ENCODE measurements at places on chromosomes 12 and 14. TPM values are rescaled to one million over a fixed set of nuclear protein-coding genes. Genes with fewer than 3 reads are reported as not detected.

Gene DAO
- total RNA-seq = not detected

Gene HAL
- total RNA-seq = not detected

Gene ANP32D
- total RNA-seq = not detected

Gene LTBP2
- 5.7 TPM for total RNA-seq

Gene SMOC1
- total RNA-seq = not detected
